ENCODE measurements at places on chromosomes 6 and 20.

DNA sequence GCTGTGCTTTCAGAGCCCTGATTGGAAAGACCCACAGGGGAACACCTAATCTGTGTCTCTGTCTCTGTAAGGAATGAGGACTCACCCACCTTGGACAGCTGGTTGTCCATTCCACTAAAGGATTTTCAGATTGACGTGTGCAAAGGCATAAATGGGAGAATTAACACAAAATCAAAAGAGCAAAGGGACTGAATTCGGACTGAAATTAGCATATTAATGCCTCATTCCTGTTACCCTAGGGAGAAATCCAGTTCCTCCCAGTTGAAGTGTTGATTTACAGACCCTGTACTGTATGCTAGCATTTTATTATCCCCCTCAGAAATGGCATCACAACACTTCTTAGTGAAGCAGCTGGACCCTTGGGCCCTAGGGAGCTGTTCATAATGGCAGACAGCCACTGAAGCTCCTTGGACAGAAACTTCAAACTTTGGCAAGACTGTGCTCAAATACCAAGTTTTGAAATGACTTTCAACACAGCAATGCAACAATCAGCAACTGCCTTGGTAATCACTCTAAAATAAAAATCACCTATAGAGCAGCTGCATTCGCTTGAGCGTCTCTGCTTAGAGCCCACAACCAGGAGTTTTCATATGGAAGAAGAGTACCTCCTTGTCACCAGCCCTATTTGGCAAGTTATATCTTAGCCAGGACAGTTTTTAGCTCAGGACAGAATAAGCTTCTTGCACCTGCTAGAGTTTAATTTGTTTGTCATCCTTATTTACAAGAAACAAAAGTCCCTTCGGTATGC is 118.1 kb downstream of the TRDN start:
- no peak for DNase-seq

- peak; percentile 57 for DNase-seq
Measured at GRCh38 chr6:133553652-133554051, 312.5 kb downstream of the EYA4 start.

- no peak for DNase-seq
Measured at GRCh38 chr6:164013480-164014208, 599.1 kb downstream of the QKI start.

GRCh38 chr6:99334526-99335127 is 14.8 kb downstream of the FAXC start:
- peak; percentile 69 for DNase-seq

DNA sequence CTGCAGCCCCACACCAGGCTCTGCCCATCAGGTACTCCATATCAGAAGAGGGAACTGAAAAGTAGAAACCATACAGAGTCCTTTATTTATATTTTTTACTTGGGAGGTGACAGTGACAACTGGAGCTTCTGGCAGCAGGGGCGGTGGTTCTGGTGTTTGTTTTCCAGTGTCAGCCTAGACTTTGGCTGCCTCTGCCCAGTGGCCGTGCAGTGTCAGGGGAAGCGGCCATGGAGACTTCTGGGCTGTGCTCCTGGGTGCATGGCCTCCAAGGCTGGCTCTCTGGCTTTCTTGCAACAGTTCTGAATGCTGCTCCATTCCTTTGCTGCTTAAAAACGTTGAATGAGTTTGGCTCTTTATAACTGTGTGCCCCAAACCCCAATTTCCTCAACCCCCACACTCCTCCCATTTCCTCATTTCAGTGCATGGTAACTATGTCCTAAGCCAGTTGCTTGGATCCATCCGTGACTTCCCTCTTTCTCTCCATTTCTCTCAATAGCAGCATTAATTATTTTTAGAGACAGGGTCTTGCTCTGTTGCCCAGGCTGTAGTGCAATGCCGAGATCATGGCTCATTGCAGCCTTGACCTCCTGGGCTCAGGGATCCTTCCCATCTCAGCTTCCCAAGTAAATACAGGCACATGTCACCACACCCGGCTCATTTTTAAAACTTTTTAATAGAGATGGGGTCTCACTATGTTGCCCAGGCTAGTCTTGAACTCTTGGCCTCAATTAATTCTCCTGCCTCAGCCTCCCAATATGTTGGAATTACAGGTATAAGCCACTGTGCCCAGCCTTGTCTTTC is 141.1 kb upstream of the SGK1 start:
- DNase-seq, result peak; percentile 40

DNA sequence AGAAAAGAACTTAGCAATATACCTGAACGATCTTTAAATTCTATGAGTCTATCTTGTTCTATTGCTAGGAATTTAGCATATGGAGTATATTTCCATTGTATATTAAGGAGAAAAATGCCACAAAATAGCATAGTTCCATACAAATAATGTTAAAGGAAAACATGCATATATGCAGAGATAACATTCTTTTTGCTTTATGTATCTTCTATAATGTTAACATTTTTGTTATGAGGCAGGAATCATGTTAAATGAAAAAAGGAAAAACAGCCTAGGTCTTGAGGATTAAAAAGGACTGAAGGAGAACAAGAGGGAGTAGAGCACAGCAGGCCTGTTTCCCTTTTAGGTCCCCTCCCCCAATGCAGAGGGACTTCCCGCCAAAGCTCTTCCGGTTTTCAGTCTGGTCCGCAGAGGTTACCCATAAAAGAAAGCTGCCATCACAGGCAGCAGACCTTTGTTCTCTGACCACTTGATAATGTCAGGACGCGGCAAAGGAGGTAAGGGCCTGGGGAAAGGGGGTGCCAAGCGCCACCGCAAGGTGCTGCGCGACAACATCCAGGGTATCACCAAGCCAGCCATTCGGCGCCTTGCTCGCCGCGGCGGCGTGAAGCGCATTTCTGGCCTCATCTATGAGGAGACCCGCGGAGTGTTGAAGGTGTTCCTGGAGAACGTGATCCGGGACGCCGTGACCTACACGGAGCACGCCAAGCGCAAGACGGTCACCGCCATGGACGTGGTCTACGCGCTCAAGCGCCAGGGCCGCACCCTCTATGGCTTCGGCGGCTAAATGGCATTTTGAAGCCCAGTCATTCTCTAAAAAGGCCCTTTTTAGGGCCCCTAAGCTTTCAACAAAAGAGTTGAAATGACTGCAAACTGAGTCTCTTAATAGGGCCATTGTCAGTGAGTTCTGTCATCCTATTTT is 108.4 kb upstream of the PRSS16 start:
- peak; percentile 98 for DNase-seq

DNA sequence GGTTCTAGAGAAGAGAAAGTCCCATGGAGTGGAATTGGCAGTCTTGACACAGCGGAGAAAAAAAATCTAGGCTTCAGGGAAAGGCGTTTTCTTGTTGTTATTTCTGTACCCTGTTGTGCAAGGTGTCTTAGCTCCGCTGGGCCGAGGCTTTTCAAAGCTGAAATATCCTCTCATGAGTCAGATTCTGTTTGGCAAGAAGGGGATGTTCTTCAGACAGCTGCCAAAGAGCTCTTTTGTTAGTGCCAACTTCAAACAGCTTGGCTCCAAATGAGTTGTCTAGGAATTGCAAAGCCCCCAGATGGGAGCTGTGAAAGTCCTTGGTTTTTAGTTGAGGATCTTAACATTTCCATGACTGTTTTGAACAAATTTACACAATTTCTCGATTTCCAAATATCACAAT is 45.6 kb downstream of the LRRN4 start:
- peak; percentile 90 for DNase-seq

- no peak for DNase-seq
Measured at GRCh38 chr6:109059153-109059552, 35.5 kb downstream of the SESN1 start.
